ENCODE measurements at places on chromosomes 16 and 17. TPM values are rescaled to one million over a fixed set of nuclear protein-coding genes. Genes with fewer than 3 reads are reported as not detected.
A peak's percentile ranks its signal among the peaks of the same experiment; 100 is the strongest.

Gene DUSP14
- 157 TPM for polyA plus RNA-seq

DNA sequence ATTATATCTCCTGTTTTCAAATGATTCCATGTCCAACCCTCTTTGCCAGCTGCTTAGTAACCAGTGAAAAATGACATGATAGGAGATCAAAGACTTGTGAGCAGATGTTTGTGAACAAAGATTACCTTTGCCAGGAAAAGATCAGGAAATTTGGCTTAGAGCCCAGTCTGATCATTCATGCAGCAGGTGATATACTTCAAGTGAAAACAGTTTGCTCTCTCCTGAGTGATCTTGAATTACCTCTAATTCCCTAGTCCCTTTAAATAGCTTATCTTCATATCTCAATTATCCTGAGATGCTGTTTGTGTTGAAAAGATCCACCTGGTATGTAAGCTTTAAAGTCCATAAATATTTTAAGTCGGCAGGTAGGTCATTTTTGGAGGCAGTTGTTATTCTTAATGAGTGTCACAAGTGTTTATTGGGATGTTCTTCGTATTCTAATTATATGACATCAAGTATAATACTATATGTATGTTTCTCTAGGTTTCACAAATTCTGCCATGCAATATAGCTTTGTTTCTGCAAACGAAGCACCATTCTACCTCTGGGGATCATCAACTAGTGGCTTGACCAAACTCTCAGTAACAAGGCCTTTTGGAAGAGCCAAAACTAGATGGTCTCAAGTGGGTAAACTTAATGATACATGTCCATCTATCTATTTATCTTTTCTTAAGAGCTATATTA is 13.2 kb upstream of the VPS35L start:
- H3K27me3 ChIP-seq = no peaks in the 10 kb centered on the region
- no peak overlapping the region for H3K27ac ChIP-seq
- H3K4me1 ChIP-seq = no peaks in the 10 kb centered on the region
- DNase-seq = no peak

GRCh38 chr17:14201021-14201987 is 35.4 kb downstream of the CDRT15 start:
- H3K36me3 ChIP-seq = no peaks in the 10 kb centered on the region
- DNase-seq = peak; percentile 19
- H3K4me1 ChIP-seq = peaks cover 7% of the 10 kb centered on the region
- no peaks in the 10 kb centered on the region for H3K27me3 ChIP-seq
- H3K4me3 ChIP-seq = no peak overlapping the region
- no peak overlapping the region for H3K27ac ChIP-seq

Gene MT3
- not detected for polyA plus RNA-seq

Gene CDT1
- 5.4 TPM for polyA plus RNA-seq

All from GM23248 (cell line).